Stomach (tissue), 19 donors: ENCODE measurements at places on chromosomes 5 and 9. TPM values are rescaled to one million over a fixed set of nuclear protein-coding genes. Genes with fewer than 3 reads are reported as not detected.

GRCh38 chr9:38074441-38074961, 5.5 kb upstream of the SHB start:
- no peaks in the 10 kb centered on the region for H3K27me3 ChIP-seq
- no peak for DNase-seq
- no peaks in the 10 kb centered on the region for H3K36me3 ChIP-seq
- H3K4me3 ChIP-seq: no peak overlapping the region
- H3K27ac ChIP-seq: no peak overlapping the region

Gene CDX1
- 0.31 TPM for polyA plus RNA-seq

GRCh38 chr5:36237751-36238150, 4.0 kb downstream of the NADK2 start:
- no peaks in the 10 kb centered on the region for H3K36me3 ChIP-seq
- H3K27ac ChIP-seq: no peak overlapping the region
- DNase-seq: no peak
- H3K4me1 ChIP-seq: peaks cover 25% of the 10 kb centered on the region

Gene FBXL7
- 5.7 TPM for polyA plus RNA-seq

Gene ZNF879
- polyA plus RNA-seq: 1.9 TPM

GRCh38 chr5:78605611-78606010, 43.0 kb downstream of the LHFPL2 start:
- peak overlapping the region; percentile 9 for H3K27ac ChIP-seq
- no peak for DNase-seq
- no peaks in the 10 kb centered on the region for H3K36me3 ChIP-seq
- no peak overlapping the region for H3K4me3 ChIP-seq

Gene TRPM6
- 0.28 TPM for polyA plus RNA-seq

DNA sequence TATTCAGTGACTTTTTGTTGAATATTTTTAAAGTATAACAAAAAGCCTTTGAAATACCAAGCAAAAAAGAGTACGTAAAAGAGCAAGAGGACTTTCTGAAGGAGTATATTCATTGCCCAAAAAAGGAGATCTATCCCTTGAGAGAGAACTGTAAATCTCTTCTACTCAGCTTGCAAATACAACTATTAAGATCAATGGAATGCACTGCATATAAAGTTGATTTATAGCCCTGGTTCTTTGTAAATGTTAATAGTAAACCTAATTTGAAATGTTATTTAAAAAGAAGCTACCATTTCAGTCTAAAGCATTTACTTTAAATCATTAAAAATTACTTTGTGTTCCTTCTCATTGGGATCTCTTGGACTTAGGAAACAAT, 168.1 kb downstream of the PDE4D start:
- H3K36me3 ChIP-seq: no peaks in the 10 kb centered on the region
- H3K4me1 ChIP-seq: peaks cover 9% of the 10 kb centered on the region
- no peak for DNase-seq
- H3K4me3 ChIP-seq: no peak overlapping the region
- H3K27ac ChIP-seq: no peak overlapping the region

DNA sequence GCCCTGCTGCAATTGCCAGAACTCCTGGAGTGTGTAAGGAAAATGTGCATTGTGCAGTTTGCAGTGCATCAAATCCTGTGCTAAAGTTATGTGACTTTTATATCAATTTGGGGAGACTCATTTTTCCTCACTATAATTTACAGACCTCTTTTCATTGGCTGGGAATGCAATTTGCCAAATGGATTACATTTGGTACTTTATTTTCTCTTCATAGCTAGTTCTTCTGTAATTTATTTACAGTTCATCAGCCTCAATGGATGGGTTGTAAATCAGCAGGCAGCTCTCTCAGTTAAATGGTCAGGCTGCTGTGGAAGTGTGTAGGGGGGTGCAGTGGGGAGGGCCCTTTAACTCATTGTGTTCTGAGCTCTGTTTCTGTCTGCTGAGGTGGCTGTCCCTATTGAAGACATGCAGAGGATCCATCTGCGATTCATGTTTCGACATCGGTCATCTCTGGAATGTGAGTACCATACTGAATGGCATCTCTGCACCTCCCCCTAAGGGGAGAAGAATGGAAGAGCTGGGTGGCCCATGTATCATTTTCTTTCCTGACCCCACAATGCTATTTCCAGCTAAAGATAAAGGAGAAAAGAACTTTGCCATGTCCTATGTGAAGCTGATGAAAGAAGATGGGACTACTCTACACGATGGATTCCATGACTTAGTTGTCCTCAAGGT, 74.6 kb downstream of the DOCK2 start:
- no peak overlapping the region for H3K27ac ChIP-seq
- DNase-seq: no peak
- no peak overlapping the region for H3K4me3 ChIP-seq

DNA sequence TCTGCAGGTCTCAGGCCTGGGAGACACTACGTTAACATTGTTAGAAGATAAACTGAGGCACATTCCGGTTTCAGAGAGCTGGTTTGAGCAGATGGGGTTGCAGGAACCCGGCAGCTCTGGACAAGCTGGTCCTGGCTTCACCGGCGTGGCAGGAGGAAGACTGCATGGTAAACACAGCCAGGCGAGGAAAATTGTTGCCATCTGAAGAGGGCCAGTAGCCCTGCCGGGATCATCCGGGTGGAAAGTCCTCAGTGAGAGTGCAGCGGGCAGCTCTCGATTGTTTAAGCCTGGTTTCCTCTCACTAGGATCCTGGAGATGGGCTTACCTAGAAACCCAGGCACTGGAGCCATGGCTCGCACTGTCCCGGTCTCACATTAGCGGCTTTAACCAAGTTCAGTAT, 226.9 kb downstream of the IRX2 start:
- no peaks in the 10 kb centered on the region for H3K36me3 ChIP-seq
- DNase-seq: no peak
- no peak overlapping the region for H3K4me3 ChIP-seq
- no peaks in the 10 kb centered on the region for H3K4me1 ChIP-seq
- no peaks in the 10 kb centered on the region for H3K27me3 ChIP-seq

- no peaks in the 10 kb centered on the region for H3K4me1 ChIP-seq
- H3K4me3 ChIP-seq: no peak overlapping the region
- DNase-seq: no peak
- H3K27me3 ChIP-seq: no peaks in the 10 kb centered on the region
- no peaks in the 10 kb centered on the region for H3K36me3 ChIP-seq
These were observed 39.2 kb upstream of the ACO1 start for GRCh38 chr9:32345243-32345642.

- peaks cover 22% of the 10 kb centered on the region for H3K4me1 ChIP-seq
- H3K36me3 ChIP-seq: no peaks in the 10 kb centered on the region
- no peak for DNase-seq
- no peak overlapping the region for H3K4me3 ChIP-seq
These were observed 9.1 kb upstream of the ERMP1 start for GRCh38 chr9:5841771-5842573.

Gene IL9
- polyA plus RNA-seq: not detected

- H3K36me3 ChIP-seq: no peaks in the 10 kb centered on the region
- H3K4me3 ChIP-seq: no peak overlapping the region
- H3K27ac ChIP-seq: no peak overlapping the region
- H3K27me3 ChIP-seq: no peaks in the 10 kb centered on the region
These were observed 6.1 kb downstream of the MAML1 start for GRCh38 chr5:179738742-179739141.

Gene IQGAP2
- polyA plus RNA-seq: 29.8 TPM

Gene SKP2
- 2.9 TPM for polyA plus RNA-seq

Gene F2R
- 4.7 TPM for polyA plus RNA-seq

DNA sequence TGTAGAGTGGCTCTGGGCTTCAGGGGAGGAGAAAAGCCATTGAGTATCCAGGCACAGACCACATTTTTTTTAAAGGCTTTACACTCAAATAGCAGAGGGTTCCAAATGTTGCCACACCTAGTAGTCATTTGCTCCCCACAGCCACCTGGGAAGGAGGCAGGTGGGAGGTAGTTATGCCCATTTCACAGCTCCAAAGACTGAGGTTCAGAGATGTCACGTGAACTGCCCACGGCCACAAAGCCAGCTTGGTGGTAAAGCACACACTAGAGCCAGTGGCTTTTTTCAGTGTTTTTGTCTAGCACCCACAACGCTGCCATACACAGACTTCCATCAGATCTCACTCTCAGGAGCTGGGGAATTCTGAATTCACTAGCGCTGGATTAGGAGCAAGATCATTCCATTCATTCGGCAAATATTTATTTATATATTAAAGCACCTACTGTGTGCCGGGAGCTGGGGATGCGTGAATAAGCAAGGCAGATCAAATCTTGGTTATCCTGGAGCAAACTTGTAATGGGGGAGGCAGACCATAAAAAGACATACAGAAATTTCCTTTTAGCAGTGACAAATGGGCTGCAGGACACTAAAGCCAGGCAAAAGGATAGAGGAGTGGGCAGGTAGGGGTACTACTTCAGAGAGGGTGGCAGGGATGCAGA, 7.4 kb downstream of the WHRN start:
- peaks cover 13% of the 10 kb centered on the region for H3K4me1 ChIP-seq
- H3K4me3 ChIP-seq: no peak overlapping the region
- DNase-seq: no peak
- H3K27me3 ChIP-seq: no peaks in the 10 kb centered on the region
- H3K27ac ChIP-seq: no peak overlapping the region

Gene PRLR
- 0.92 TPM for polyA plus RNA-seq

DNA sequence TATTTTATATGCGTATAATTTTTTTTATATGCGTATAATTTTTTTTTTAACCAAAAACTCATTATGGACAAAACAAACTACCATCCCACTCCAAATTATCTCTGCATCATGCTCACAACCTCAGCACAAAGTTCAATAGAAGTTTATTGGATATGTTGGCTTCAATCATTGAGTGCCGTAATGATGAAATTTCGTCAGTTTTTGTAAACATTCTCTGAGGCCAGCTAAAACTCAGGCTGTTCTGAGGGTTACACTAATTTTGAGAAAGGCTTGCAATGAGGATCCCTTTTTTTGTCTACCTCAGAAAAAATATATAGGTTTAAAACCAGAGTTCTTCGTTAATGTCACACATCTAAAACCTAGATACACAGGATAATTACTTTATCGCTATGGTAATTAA, 1253.2 kb downstream of the EFNA5 start:
- DNase-seq: no peak
- H3K4me3 ChIP-seq: no peak overlapping the region
- H3K27me3 ChIP-seq: no peaks in the 10 kb centered on the region
- no peaks in the 10 kb centered on the region for H3K4me1 ChIP-seq
- no peak overlapping the region for H3K27ac ChIP-seq

DNA sequence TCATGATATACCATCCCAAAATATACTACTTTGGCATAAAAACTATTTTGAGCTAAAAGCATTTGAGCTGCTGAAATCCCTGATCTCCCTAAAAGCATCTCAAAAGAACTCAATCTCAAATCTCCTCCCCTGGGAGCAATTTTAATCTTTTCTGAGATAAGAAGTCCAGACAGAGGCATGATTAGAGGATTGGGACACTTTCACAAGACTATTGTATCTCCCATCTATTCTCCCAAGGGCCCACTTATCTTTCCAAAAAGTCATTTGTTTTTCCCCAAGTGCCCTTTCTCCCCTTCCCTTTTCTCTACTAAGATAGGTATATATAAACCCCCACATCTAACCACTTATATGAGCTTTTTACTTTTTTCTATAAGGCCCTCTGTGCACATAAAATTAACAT, 79.7 kb downstream of the ALDH7A1 start:
- no peak overlapping the region for H3K4me3 ChIP-seq
- no peak overlapping the region for H3K27ac ChIP-seq
- no peaks in the 10 kb centered on the region for H3K27me3 ChIP-seq
- peaks cover 28% of the 10 kb centered on the region for H3K4me1 ChIP-seq
- no peak for DNase-seq
- H3K36me3 ChIP-seq: no peaks in the 10 kb centered on the region

Gene KLHL3
- polyA plus RNA-seq: 1.6 TPM

- DNase-seq: peak; percentile 85
- H3K4me1 ChIP-seq: no peaks in the 10 kb centered on the region
- H3K36me3 ChIP-seq: no peaks in the 10 kb centered on the region
- H3K27me3 ChIP-seq: no peaks in the 10 kb centered on the region
- peak overlapping the region; percentile 56 for H3K27ac ChIP-seq
These were observed 169.9 kb downstream of the SLC28A3 start for GRCh38 chr9:84170521-84171141.

DNA sequence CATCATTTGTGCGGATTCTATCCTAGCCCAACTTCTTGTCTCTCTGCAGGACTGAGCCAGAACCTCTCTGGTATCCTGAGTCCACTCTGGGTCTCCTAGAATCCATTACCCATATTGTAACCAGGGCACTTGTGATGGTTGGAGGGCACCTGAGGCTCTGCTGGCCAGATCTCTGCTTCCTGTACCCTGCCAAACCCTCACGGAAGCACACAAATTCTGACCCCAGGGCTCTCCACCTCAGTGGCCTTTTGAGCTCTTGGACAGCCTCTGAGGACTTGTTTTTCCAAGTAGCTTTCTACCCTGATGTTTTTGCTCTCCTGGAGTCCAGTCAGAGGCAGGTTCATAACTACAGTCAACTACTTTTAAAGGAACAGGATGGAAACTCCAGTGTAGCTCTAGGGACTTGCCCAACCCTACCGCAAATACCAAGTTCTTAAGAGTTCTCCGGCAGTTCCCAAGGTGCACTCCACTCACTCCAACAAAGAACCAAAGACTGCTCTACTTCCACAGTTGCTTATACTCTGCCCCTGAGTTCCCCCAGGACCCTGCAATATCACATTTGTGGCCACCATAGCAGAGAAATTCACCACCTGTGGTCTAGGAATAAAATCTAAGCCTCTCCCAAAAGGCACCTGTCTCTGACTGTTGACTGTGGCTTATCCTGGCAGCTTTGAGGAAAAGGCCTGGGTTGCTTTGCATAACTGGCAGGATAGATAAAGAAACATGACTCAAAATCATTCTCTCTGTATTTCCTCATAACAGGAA, 9.6 kb downstream of the PIP5K1B start:
- H3K27me3 ChIP-seq: no peaks in the 10 kb centered on the region
- DNase-seq: peak; percentile 45
- peaks cover 49% of the 10 kb centered on the region for H3K4me1 ChIP-seq

Gene CTNND2
- 2.5 TPM for polyA plus RNA-seq

Gene GABRP
- 0.92 TPM for polyA plus RNA-seq

DNA sequence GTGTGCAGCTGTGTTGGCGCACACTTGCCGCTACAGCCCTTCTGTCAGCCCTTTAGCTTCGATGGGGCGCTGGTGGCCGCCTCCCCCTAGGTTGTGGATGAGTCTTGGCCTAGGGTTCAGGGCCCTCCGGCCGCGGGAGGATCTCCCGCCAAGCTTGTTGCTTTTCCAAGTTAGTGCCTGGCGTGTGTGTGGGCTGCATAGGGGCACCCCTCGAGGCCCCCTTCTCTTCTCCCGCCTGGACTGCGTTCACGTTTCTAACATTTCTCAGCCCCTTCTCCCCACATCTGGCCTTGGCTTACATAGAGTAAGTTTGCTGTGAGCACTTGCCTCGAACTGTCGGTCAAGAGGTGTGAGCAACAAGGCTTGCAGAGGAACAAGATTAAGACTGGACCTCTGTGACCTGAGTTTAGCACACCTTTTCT, 413 bp upstream of the OXCT1 start:
- H3K27me3 ChIP-seq: no peaks in the 10 kb centered on the region
- no peaks in the 10 kb centered on the region for H3K36me3 ChIP-seq
- peak overlapping the region; percentile 77 for H3K4me3 ChIP-seq
- peaks cover 38% of the 10 kb centered on the region for H3K4me1 ChIP-seq
- DNase-seq: no peak

DNA sequence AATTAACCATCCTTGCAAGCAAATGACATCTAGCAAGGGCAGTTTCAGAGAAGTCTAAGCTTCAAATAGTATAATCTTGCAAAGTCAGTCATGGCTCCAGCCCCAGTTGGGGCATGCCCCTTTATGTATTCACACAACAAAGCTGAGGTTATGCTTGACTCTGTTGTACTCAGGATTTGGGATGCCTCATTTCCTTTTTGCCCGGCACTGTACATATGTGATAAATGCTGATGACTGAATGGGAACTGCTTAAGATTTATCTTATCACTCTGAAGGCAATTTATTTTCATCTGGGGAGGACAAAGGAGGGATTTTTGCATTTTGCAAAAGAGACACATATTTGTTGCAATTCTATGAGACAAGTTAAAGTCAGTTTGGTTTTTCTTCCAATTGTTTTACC, 219.2 kb downstream of the TRPM3 start:
- DNase-seq: no peak
- H3K27ac ChIP-seq: no peak overlapping the region
- H3K4me3 ChIP-seq: no peak overlapping the region
- H3K36me3 ChIP-seq: no peaks in the 10 kb centered on the region
